Fibroblast of lung (primary cell): ENCODE measurements at places on chromosomes 7 and 10.
A peak's percentile ranks its signal among the peaks of the same experiment; 100 is the strongest.

- no peak for DNase-seq
- H3K27me3 ChIP-seq: no peaks in the 10 kb centered on the region
- H3K27ac ChIP-seq: no peak overlapping the region
- H3K4me3 ChIP-seq: no peak overlapping the region
- H3K4me1 ChIP-seq: no peaks in the 10 kb centered on the region
- no peaks in the 10 kb centered on the region for H3K36me3 ChIP-seq
These were observed 13.2 kb upstream of the CCDC172 start for GRCh38 chr10:116311016-116311415.

DNA sequence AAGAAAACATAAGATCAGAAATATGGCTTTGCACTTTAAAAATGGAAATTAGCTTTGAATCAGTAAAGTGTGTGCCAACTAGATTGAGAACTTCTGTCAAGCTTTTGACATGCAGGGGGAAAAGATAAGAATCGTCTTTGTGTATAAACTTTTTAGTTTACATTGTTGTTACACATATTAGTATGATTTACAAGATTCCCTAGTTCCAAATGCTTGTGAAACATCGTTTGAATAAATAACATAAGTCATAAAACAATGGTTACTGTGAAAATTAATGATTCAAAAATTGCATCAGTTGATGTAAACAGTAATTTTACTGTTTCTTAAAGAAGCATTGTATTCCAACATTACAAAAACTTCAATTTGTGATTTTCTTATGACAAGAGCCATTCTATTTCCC is 207.6 kb upstream of the MTPN start:
- H3K27ac ChIP-seq: no peak overlapping the region
- no peak for DNase-seq
- H3K4me3 ChIP-seq: no peak overlapping the region
- H3K4me1 ChIP-seq: no peaks in the 10 kb centered on the region
- H3K36me3 ChIP-seq: no peaks in the 10 kb centered on the region

GRCh38 chr10:48946891-48947500 is 7.4 kb upstream of the LRRC18 start:
- no peaks in the 10 kb centered on the region for H3K4me1 ChIP-seq
- H3K36me3 ChIP-seq: no peaks in the 10 kb centered on the region
- peak; percentile 19 for DNase-seq
- no peak overlapping the region for H3K27ac ChIP-seq

DNA sequence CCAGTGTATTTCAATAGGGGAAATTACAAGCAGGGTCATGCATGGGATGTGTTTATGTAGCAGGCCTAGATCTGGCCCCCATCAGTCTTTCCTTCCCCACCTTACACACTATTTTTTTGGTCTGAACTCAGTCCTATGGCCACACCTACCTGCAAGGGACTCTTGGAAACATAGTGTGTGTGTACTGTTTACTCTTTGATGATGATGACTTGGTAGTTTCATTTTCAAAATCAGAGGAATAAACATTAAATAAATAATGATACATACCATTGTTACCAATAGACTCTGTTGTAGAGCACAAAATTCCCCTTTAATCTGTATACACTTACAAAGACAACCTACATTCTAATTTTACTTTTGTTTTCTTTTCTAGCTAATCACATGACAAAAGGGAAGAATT is 191.0 kb downstream of the ZEB1 start:
- no peaks in the 10 kb centered on the region for H3K27me3 ChIP-seq
- no peak overlapping the region for H3K4me3 ChIP-seq
- peaks cover 11% of the 10 kb centered on the region for H3K36me3 ChIP-seq
- H3K4me1 ChIP-seq: peaks cover 4% of the 10 kb centered on the region
- no peak for DNase-seq
- no peak overlapping the region for H3K27ac ChIP-seq

GRCh38 chr7:132295175-132295574 is 281.1 kb downstream of the PLXNA4 start:
- H3K27ac ChIP-seq: no peak overlapping the region
- H3K27me3 ChIP-seq: no peaks in the 10 kb centered on the region
- H3K4me1 ChIP-seq: peaks cover 5% of the 10 kb centered on the region
- peak; percentile 61 for DNase-seq

GRCh38 chr7:94697035-94697974 is 41.4 kb upstream of the SGCE start:
- no peaks in the 10 kb centered on the region for H3K36me3 ChIP-seq
- no peaks in the 10 kb centered on the region for H3K27me3 ChIP-seq
- H3K4me1 ChIP-seq: peaks cover 12% of the 10 kb centered on the region

DNA sequence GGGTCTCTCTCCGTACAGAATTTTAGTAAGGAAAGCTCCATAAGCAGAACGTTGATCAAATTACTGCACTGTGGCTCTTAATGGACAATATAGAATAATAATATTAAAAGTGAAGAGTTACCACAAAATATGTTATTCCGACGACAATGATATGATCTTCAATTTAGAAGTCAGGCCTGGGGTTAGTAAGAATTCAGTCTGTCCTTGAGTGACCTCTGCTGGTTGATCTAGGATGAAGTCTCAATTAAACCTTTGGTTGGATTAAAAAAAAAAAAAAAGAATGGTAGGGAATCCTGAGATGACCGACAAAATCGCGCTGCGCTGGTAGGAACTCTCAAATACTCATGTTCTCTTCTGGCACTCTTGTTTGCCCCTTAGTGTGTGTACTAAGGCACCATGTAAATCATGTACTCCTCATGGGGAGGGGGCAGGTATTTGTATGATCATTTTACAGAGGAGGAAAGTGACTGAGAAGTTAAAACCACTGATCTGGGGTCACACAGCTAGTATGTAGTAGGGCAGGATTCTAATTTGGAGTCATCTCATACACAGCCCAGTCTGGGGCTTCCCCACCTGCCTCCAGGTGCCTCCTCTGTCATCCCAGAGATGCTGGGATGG is 161.3 kb upstream of the NPVF start:
- H3K4me1 ChIP-seq: no peaks in the 10 kb centered on the region
- H3K27ac ChIP-seq: no peak overlapping the region
- H3K36me3 ChIP-seq: no peaks in the 10 kb centered on the region

DNA sequence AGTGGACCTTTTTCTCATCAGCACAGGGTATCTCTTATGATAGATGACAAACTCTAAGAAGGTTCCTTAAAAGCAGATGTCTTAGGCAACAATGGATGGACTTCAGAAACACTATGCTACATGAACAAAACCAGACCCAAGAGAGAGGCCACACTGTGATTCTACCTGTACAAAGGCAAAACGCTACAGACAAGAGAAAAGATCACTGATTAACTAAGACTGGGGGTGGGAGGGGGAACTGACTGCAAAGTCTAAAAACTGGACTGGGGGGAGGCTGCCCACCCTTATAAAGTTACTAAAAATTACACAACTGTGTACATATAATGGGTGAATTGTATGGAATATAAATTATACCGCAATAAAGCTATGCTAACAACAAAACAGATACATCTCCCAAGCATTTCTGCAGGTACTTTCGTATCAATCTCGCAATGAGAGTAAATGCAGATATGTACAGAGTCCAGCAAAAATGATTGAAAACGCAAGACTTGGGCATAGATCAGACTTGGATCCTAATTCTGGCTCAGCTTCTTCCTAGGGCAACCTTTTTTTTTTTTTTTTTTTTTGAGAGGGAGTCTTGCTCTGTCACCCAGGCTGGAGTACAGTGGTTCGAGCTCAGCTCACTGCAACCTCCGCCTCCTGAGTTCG is 179.7 kb downstream of the FAM107B start:
- H3K27ac ChIP-seq: no peak overlapping the region
- no peaks in the 10 kb centered on the region for H3K4me1 ChIP-seq
- no peak for DNase-seq
- peaks cover under 1% of the 10 kb centered on the region for H3K36me3 ChIP-seq

DNA sequence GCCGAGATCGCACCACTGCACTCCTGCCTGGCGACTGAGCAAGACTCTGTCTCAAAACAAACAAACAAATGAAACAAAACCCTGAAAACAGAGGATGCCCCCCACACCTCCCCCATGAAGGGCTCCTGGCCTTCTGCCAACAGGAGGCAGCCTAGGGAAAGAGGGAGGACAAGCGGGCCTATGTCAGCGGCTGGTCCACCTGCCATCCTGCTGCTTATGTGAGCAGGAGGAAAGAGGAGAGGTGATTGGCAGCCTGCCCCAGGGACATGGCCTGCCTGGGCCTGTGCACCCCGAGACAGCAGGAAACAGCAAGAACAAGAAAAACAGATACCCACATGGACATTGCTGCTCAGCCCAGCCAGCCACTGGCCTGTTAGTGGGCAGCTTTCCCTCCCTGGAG is 9.1 kb upstream of the ZNF316 start:
- H3K4me1 ChIP-seq: no peaks in the 10 kb centered on the region
- H3K27ac ChIP-seq: no peak overlapping the region
- no peaks in the 10 kb centered on the region for H3K27me3 ChIP-seq
- no peak for DNase-seq
- H3K36me3 ChIP-seq: no peaks in the 10 kb centered on the region

- peak; percentile 88 for DNase-seq
- H3K36me3 ChIP-seq: no peaks in the 10 kb centered on the region
- no peak overlapping the region for H3K4me3 ChIP-seq
- H3K27ac ChIP-seq: peak overlapping the region; percentile 77
- H3K27me3 ChIP-seq: no peaks in the 10 kb centered on the region
These were observed 160.6 kb downstream of the KLF6 start for GRCh38 chr10:3624367-3624766.

- H3K4me1 ChIP-seq: no peaks in the 10 kb centered on the region
- H3K27ac ChIP-seq: no peak overlapping the region
- DNase-seq: no peak
- H3K36me3 ChIP-seq: no peaks in the 10 kb centered on the region
- H3K27me3 ChIP-seq: no peaks in the 10 kb centered on the region
These were observed 162.8 kb upstream of the NFE2L3 start for GRCh38 chr7:25989140-25989705.

- H3K27ac ChIP-seq: no peak overlapping the region
- no peak overlapping the region for H3K4me3 ChIP-seq
- H3K4me1 ChIP-seq: peaks cover 8% of the 10 kb centered on the region
- peaks cover 5% of the 10 kb centered on the region for H3K36me3 ChIP-seq
These were observed 1.8 kb upstream of the PYROXD2 start for GRCh38 chr10:98416606-98417388.

DNA sequence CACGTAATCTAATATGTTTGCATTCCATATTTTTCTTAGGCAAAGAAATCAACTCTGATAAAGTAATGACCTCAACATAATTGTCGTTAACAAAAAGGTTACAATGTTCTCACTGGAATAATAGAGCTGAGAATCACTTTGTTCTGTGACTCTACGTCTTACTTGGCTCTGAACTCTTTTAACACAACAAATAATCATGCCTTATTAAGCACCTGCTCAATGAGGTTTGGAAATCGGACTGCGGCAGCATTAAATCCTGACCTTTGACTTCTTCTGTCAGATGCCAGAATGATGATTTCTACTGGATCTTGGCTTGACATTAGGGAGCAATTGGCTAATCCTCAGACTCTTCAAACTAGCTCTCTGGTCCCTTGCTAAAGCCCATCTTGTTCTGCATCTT is 233.6 kb downstream of the SEMA3D start:
- DNase-seq: peak; percentile 4
- H3K27ac ChIP-seq: no peak overlapping the region
- H3K4me1 ChIP-seq: no peaks in the 10 kb centered on the region
- no peaks in the 10 kb centered on the region for H3K27me3 ChIP-seq

- H3K4me3 ChIP-seq: no peak overlapping the region
- no peaks in the 10 kb centered on the region for H3K27me3 ChIP-seq
- no peaks in the 10 kb centered on the region for H3K36me3 ChIP-seq
- H3K27ac ChIP-seq: no peak overlapping the region
- no peak for DNase-seq
These were observed 286.6 kb upstream of the C7orf33 start for GRCh38 chr7:148304083-148304335.

DNA sequence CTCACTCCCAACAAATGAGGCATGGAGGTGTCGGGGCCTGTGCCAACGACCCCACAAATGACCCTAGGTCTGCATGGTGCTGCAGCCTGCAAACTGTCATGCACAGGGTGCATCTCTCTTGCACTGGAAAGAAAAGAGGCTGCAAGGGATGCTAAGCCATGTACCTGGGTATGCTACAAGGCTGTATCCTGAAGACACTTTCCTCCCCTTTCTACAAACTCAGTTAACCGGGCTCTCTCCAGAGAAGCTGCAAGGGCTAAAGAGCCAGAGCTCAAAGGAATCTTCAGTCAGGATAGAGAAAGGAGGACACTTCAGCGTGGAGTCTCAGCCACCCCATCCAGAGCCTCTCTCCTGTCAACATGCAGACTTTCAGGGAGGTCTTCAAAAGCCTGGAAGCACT is 449.0 kb downstream of the GRID1 start:
- no peak for DNase-seq
- no peaks in the 10 kb centered on the region for H3K4me1 ChIP-seq
- no peak overlapping the region for H3K4me3 ChIP-seq
- H3K27ac ChIP-seq: no peak overlapping the region
- H3K36me3 ChIP-seq: no peaks in the 10 kb centered on the region

- H3K36me3 ChIP-seq: no peaks in the 10 kb centered on the region
- no peak overlapping the region for H3K4me3 ChIP-seq
- no peak overlapping the region for H3K27ac ChIP-seq
- DNase-seq: peak; percentile 65
These were observed 113.2 kb upstream of the INHBA start for GRCh38 chr7:41816111-41816510.

GRCh38 chr10:131738396-131738735 is 162.4 kb upstream of the PPP2R2D start:
- DNase-seq: no peak
- no peaks in the 10 kb centered on the region for H3K36me3 ChIP-seq
- no peaks in the 10 kb centered on the region for H3K27me3 ChIP-seq
- no peaks in the 10 kb centered on the region for H3K4me1 ChIP-seq

DNA sequence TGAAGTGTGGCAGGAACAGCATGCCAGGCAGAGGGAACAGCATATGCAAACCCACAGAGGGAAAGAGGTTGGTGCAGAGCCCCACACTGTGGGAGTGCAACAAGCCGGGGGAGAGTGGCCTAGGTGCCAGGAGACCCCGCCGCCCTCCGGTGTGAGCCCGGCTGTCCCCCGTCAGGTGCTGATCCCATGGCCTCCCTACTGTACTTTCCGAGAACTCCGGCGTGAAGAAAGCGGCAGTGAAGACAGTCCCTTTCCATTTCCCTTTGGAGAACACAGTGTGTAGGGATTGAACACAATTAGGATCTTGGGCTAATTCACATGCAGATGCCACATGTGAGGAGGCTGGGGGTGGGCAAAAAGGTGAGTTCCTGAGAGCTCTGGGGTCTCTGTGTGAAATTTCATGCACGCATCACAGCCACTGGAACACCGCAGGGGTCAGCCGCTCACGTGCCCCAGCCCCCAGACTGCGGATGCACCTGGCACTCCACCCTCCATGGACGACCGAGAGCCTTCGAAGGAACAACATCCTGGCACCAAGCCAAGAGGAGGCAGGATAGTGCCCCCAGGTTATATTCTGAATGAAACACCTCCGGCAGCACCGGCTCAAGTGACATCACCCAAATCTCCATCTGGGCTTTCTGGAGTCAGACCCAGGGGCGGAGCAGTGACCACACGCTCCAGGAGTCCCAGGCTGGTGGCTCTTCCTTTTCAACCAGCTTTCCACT is 82.1 kb upstream of the PPP2R2D start:
- DNase-seq: no peak
- H3K27me3 ChIP-seq: no peaks in the 10 kb centered on the region
- no peak overlapping the region for H3K27ac ChIP-seq
- no peaks in the 10 kb centered on the region for H3K36me3 ChIP-seq
- no peaks in the 10 kb centered on the region for H3K4me1 ChIP-seq

- H3K4me1 ChIP-seq: no peaks in the 10 kb centered on the region
- no peak for DNase-seq
- H3K4me3 ChIP-seq: no peak overlapping the region
- H3K36me3 ChIP-seq: no peaks in the 10 kb centered on the region
- no peak overlapping the region for H3K27ac ChIP-seq
- H3K27me3 ChIP-seq: no peaks in the 10 kb centered on the region
These were observed 60.5 kb downstream of the SUFU start for GRCh38 chr10:102564209-102564834.
